M059J (cell line): ENCODE measurements at places on chromosomes 16 and 17. TPM values are rescaled to one million over a fixed set of nuclear protein-coding genes. Genes with fewer than 3 reads are reported as not detected.
A peak's percentile ranks its signal among the peaks of the same experiment; 100 is the strongest.

- DNase-seq = no peak
Measured at GRCh38 chr16:60820361-60820760, 1215.9 kb downstream of the CDH8 start.

GRCh38 chr16:27945233-27945973 is 118.1 kb downstream of the GSG1L start:
- DNase-seq = no peak

The PROCA1 gene
- total RNA-seq = 0.84 and 1.3 TPM in 2 replicates

DNA sequence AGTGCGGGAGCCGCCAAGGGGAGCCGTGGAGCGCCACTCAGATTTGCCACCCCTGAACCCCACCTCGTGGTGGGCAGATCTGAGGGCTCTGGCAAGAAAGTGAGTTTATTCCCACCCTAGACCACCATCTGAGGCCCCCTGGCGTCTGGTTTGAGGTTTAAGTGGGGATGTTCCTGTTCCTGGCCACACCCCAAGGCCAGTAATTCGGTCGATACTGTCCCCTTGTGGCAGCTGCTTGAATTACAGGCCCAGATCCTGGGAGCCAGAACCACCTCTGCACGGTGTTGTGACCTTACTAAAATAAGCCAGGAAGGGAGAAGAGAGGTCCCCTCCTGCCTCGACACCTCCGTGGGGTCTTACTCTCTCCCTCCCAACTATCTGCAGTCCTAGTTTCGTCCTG is 3.3 kb upstream of the LAT start:
- DNase-seq = no peak

DNA sequence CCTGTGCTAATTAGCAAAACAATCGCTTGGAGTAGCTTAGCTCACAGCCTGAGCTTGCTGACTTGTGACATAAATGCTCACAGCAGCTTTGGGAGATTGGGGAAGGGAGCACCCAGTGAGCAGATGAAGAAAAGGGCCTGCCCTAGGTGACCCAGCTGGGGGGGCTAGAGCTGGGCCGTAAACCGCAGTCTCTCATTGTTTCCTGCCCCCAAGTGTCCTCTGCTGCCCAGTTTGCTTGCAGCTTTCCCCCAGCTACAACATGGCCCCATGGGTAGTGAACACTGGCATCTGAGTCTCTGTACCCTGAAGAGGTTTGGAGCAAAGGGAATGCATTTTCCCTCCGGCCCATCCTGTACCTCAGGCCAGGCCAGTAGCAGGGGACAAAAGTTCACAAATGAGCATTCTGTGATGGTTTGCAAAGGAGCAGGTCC is 349.4 kb downstream of the SLC39A11 start:
- DNase-seq = no peak

GRCh38 chr17:29162082-29162908 is 17.9 kb downstream of the MYO18A start:
- DNase-seq = no peak

DNA sequence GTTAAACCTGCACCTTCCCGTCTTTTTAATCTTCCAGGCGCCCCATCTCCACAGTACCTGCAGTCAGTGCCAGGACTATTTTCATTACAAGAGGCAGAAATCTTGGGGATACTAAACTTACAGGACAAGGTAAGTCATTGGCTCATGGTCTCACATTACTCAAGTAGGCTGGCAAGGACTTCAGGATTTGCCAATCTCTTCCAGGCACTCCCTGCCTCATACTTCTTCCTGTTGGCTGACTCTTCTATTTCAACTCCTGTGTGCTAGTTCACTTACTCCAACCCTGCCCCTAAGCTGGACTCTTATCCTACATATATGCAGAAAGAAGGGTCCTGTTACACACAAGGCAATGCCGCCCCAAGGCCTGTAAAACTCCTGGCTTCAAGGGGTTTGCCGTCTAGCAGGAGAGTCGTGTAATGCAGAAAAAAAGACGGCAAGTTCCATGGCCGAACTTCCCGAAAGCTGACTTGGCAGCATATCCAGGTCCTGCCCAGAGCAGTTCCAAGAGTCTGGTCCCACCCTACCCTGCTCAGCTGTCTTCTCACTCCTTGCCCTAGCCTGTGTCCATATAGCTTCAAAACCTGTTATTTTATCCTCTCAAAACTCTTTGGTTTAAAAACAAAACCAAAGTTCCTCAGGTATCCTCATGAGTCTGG is 14.8 kb downstream of the ERN1 start:
- no peak for DNase-seq

DNA sequence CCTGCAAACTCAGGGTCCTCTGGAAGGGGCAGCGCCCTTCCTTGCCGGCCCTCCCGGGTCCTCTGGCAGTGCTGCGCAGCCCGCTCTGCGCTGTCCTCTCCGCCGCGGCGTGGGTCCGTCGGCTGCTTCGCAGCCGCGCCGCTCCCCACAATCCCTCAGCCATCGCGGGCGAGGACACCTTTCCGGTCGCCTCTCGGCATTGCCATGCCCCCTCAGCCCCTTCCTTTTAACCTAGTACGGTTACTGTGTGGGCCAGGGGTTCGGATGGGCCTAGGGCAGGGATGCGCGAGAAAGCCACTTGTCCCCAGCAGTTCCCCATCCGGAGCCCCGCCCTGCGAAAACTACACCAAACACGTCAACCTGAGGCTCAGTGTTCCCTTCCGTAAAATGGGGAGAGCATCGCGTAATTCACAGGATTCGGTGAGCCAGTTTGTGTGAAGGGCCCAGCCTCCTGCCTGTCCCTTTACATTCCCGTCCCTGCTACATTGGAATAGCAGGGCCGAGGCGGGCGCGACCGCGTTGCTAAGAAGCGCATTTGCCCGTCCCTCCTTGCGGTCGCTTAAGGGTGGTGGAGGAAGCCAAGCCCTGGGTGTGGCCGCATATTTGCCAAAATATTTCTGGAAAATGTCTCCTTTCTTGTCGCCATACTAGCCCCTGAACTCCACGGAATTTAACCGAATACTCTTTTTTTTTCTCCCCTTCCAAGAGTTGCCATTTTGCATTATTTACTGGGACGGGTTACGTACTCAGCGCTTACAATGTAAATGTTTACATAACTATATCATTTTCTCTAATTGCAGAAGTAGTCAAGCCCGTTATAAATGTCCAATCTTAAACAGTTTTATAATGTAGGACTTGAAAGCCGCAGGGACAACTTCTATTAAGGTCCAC is 13.2 kb downstream of the COPZ2 start:
- peak; percentile 72 for DNase-seq

- no peak for DNase-seq
Measured at GRCh38 chr17:72117535-72118334, 3.1 kb upstream of the SOX9 start.

The KCNJ12 gene
- 0.17 and 0.22 TPM in 2 replicates for total RNA-seq

The KCNH4 gene
- total RNA-seq = not detected in 2 replicates

The SNN gene
- 9.2 and 14.7 TPM in 2 replicates for total RNA-seq

The CIITA gene
- 0.71 and 1.0 TPM in 2 replicates for total RNA-seq

GRCh38 chr17:72345088-72345487 is 224.3 kb downstream of the SOX9 start:
- no peak for DNase-seq

The WFDC1 gene
- total RNA-seq = 0.05 and 0.52 TPM in 2 replicates

The KCTD2 gene
- total RNA-seq = 18.9 and 25.1 TPM in 2 replicates

The ZPBP2 gene
- not detected in 2 replicates for total RNA-seq

DNA sequence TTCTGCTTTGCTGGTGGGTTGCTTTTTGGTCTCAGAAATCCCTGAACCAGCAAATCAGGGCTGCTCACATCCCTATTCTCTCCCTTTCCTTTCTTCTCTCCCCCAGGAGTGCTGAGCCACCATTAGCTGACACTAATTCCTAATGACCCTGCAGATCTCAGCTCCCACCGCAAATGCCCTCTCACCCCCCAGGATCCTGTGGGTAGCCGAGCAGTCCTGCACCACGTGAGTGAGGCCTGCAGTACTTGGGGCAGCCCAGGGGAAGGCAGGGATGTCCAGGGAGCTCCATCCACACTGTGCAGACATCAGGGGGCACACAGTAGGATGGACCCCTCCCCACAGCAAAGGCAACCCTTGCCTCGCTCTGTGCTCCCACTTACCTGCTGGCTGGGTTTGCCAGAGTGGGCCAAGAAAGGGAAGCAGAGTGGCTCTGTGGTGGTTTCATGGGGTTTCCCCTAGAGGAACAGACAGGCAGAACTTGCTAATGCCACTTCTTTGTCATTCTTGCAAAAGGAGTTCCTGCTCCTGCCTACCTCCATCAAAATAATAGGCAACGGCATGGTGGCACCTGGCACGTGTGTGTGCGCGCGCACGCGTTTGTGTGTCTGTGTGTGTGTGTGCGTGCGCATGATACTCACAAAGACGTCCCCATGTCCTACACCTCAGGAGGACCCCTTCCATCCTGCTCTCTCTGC is 135.6 kb downstream of the GAS7 start:
- DNase-seq = no peak

GRCh38 chr16:79401157-79401556 is 199.4 kb downstream of the MAF start:
- no peak for DNase-seq

DNA sequence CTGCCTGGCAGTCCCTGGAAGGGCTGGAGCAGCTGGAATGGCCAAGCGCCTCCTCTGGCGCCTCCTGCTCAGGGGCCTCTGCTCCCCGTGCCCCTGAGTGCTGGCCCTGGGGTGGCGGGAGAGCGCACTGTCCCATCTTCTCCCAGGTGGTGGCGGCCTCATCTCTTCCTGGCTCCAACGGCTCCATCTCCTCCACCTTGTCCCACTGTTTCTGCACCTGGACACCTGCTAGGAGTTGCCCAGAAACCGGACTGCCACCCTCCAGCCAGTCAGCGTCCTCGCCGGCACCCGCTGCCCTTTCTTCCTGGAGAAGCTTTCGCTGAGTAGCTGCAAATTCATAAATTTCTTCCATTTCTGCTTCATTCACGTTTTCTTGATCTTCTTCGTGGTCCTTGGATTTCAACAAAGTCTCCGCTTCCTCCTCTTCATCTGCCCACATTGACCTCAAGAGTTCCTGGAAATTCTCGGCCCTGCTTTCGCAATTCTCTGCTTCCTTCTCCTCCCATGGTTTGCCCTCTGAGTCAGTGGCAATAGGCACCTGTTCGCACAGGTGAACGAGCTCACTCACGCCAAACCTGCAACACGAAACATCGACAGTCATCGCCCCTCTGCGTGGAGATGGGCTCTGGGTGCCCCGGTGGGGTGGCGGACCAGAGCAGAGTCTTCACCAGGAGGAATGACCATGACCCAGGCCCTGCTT is 13.7 kb upstream of the NLRC3 start:
- DNase-seq = no peak

GRCh38 chr17:67779098-67779672 is 46.1 kb upstream of the BPTF start:
- DNase-seq = peak; percentile 55

The LPO gene
- total RNA-seq = not detected in 2 replicates

The METTL2A gene
- 18.7 and 20.1 TPM in 2 replicates for total RNA-seq

DNA sequence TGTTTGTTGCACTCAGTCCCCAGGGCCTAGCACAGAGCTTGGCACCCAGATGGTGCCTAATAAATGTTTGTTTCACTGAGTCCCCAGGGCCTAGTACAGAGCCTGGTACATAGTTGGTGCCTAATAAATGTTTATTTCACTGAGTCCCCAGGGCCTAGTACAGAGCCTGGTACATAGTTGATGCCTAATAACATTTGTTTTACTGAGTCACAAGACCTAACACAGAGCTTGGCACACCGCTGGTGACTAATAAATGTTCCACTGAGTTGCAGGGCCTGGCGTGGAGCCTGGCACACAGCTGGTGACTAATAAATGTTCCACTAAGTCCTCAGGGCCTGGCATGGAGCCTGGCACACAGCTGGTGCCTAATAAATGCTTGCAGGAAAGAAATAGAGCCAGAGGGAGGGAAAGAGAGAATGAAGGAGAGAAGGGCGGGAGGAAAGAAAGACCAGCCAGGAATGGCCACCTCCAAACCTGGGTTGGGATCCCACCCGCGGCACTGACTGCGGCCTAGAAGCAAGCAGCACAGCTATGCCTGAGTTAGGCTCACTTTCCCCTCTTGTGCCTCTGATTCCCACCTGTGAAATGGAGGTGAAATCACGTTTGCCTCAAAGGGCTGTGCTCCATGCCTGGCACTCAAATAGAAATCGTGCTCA is 7.5 kb downstream of the SLC5A11 start:
- DNase-seq = no peak

The TSPAN10 gene
- total RNA-seq = 2.5 and 5.3 TPM in 2 replicates

DNA sequence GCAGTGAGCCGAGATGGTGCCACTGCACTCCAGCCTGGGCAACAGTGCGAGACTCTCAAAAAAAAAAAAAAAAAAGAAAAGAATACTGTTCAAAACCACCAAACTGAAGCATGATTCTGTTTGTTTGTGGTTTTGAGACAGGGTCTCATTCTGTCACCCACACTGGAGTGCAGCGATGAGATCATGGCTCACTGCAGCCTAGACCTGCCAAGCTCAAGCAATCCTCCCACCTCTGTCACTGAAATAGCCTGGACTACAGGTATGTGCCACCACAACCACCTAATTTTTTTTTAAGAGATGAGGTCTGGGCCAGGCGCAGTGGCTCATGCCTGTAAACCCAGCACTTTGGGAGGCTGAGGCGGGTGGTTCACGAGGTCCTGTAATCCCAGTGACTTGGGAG is 4.3 kb downstream of the SUMO2 start:
- DNase-seq = no peak

DNA sequence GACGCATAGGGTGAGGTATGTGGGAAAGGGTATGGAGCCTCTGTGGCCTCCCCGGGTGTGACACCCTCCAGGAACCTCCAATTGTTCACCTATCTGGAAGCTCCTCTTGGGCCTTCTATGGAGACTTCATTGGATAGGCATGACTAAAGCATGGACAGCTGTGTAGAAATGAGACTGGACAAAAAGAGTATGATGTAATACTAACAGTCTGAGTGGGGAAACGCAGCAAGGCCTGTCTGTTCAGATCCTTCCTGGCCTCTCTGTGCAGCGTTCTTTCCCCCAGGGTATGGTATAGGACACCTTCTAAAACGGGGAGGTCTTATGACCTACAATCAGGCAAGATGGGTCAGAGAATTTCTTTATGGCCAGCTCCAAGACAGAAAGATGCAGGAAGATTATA is 30.7 kb upstream of the CCNF start:
- DNase-seq = no peak

- no peak for DNase-seq
Measured at GRCh38 chr17:72452286-72453173, 331.7 kb downstream of the SOX9 start.

GRCh38 chr17:81959362-81960129 is 1.4 kb downstream of the NOTUM start:
- peak; percentile 41 for DNase-seq

The RBFOX1 gene
- total RNA-seq = 0.07 TPM in 1 of 2 replicates, not detected in the other

The C16orf86 gene
- 0.27 and 0.81 TPM in 2 replicates for total RNA-seq

The ROGDI gene
- 18.9 and 21.7 TPM in 2 replicates for total RNA-seq

GRCh38 chr16:21710938-21711337 is 47.2 kb downstream of the OTOA start:
- DNase-seq = no peak

The CD300LD gene
- total RNA-seq = not detected in 2 replicates

- DNase-seq = no peak
Measured at GRCh38 chr16:54542805-54543505, 256.4 kb upstream of the IRX3 start.

GRCh38 chr16:75143941-75144340 is 4.4 kb upstream of the ZFP1 start:
- no peak for DNase-seq

DNA sequence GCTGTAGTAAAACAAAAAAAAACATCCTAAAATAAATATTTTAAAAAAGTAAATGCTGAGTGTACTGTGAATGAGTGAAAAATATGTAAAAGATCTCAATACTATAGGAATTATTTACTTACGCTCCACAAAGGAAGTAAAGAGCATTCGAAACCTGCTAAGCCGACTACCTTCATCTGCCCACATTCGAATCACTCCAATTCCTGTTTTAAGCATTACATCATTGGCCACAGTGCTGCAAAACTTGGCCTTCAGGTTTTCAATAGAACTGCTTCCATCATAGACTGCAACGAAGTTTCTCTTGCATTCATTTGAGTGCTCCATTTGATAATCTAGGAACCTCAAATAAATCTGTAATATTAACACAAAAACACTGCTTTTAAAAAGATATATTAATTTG is 34.4 kb downstream of the NETO2 start:
- DNase-seq = no peak
